ENCODE measurements at places on chromosomes 3 and 15.

DNA sequence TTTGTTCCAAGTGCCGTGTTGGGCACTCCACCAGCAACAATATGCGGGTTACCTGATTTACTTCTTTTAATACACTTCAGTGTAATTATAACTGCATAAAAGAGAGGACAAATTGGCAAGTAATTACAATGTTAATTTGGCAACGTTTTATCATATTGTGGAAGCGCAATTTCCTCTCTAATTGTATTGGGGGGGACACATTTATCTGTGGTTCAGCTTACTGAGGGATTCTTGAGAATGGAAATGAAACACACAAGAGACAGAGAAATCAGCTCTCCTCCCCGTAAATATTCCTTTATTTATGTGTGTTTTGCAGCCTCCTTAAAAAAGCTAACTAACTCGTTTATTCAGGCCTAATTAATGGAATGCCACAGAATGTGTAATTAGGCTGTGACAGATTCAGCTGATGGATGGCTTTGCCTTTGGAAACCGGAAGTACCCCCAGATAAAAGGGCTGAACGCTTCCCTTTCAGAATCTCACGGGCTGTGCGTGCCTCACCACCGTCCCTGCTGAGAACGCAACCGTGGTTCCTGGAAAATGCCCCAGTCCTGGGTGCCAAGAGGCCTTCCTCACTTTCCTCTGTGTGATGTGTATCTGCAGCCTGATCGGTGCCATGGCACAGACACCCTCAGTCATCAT lies 247.1 kb upstream of the ST8SIA2 start:
- no peak for DNase-seq

- no peak for DNase-seq
Measured at GRCh38 chr3:114846779-114847178, 300.3 kb downstream of the ZBTB20 start.

- DNase-seq: no peak
Measured at GRCh38 chr15:57376696-57377477, 582 bp downstream of the CGNL1 start.

- no peak for DNase-seq
Measured at GRCh38 chr3:111882799-111883198, 23.7 kb downstream of the PHLDB2 start.

GRCh38 chr3:169848741-169849140 lies 21.0 kb downstream of the LRRC31 start:
- DNase-seq: no peak

- no peak for DNase-seq
Measured at GRCh38 chr3:112355307-112355687, 22.3 kb downstream of the CD200 start.
